ENCODE measurements at places on chromosomes 3 and 15.

DNA sequence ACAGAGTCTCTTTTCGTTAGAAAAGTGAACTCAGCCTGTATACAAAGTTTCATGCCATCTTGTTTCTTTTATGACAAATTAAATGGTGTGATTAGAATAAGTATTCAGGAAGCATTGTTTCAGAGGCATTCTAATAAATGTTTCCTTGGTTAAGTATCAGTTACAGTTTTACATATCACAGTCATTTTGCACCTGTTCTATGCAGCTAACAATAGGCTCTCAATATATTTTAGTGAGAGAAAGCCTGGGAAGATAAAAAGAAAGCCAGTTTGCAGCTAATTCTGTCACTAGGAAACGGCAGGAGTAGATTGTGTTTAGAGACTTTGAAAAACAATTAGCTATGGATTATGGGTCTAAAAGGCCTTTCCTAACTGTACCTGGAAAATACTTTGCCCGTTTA is 252.8 kb downstream of the ZIC1 start:
- no peak for DNase-seq

GRCh38 chr3:101259485-101260341 is 60.7 kb downstream of the IMPG2 start:
- peak; percentile 74 for DNase-seq

DNA sequence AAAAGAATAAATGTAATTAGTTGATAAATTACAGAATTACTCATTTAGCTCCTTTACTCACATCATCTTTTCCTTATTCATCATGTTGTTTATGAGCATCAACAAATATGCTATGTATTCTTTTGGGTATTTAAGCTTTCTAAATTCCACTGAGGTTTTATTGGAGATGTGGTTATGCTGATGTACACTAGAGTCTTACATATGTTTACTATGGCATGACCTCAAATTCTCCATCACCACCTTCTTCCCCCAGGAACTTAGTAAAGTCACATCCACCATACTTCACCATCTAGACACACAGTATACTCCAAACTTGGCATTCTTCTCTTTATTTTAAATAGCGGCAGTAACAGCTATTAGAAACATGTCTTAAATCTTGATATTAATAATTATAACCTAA is 74.1 kb upstream of the MELTF start:
- DNase-seq = no peak

GRCh38 chr3:154361099-154361498 is 36.8 kb upstream of the DHX36 start:
- DNase-seq = no peak

DNA sequence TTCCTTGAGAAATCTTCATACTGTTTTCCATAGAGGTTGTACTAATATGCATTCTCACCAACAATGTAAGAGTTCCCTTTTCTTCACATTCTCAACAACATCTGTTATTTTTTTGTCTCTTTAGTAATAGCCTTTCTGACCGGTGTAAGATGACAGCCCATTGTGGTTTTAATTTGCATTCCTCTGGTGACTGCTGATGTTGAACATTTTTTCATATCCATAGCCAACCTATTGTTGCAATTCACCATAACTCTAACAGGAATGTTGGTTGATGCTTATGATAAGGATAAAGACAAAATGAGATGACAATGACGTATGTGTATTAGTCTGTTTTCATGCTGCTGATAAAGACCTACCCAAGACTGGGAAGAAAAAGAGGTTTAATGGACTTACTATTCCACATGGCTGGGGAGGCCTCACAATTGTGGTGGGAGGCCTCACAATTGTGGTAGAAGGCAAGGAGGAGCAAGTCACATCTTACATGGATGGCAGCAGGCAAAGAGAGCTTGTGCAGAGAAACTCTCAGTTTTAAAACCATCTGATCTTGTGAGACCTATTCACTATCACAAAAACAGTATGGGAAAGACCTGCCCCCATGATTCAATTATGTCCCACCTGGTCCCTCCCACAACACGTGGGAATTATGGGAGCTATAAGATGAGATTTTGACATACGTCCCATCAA is 37.6 kb upstream of the RHCG start:
- DNase-seq = no peak
